ENCODE measurements at places on chromosomes 12 and 14. TPM values are rescaled to one million over a fixed set of nuclear protein-coding genes. Genes with fewer than 3 reads are reported as not detected.

TBC1D30 gene
- 3.7 TPM for total RNA-seq

PTPRO gene
- 3.7 TPM for total RNA-seq

GPR132 gene
- total RNA-seq, result 1.9 TPM

KRT83 gene
- not detected for total RNA-seq

IGF1 gene
- total RNA-seq, result under 0.01 TPM

ZFYVE1 gene
- 18.4 TPM for total RNA-seq

TAS2R7 gene
- total RNA-seq, result not detected

CMKLR1 gene
- total RNA-seq, result 1.4 TPM

TSPAN11 gene
- 4.7 TPM for total RNA-seq
